ENCODE measurements at places on chromosomes 6 and 20.

DNA sequence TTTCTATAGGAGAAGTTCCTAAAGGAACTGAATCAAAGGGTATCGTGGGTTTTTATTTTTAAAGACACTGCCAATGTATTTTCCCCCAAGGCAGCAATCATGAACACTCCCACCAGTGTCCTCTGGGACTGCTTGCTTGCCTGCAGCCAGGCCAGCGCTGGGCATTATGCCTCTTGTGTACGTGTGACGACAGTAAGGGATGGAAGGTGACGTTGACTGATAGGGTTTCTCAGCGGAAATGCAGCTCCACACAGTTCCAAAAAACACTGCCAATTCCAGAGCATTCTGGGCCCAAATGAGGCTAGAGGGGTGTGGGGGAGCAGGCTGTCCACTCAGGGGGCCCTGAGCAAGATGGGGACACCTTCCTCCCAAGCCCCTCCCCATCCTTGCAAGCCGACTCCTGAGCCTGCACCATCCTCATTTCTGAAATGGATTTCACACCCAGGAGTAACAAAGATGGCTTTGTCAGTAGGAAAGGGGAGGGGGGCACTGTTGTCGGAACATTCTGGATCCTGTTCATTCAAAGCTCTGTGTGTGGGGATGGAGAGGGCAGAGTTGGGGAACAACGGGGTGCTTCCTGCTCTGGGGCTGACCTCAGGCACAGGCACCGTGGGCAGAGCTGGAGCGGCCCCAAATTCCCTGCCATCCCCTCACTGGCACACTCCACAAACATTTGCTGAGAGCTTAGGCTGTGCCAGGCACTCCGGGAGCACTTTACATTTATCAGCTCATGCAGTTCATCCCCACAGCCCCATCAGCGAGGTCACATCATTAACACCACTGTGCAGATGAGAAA, 20.0 kb downstream of the PREX1 start:
- DNase-seq, result no peak

- peak; percentile 72 for DNase-seq
Observed at GRCh38 chr6:13355999-13356785, 27.9 kb upstream of the TBC1D7 start.

DNA sequence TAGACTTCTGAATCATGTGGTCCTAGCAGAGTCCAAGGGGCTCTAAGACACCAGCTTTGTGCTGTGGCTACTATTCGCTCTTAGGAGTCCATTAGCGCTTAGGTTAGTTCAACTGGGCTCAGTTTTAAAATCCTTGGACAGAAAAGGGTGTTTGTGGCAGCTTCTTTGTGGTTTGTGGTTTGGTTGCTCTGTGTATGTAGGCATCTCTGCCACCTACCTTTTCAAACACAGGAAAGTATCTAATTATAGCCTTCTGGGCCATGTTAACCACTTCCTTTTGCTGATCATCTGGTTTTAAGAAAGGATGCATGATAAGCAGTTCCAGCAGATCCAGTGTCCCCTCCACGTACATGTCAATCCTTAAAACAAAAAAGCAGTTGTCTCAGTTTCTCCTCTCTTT, 10.8 kb downstream of the GSTA4 start:
- DNase-seq, result peak; percentile 74

DNA sequence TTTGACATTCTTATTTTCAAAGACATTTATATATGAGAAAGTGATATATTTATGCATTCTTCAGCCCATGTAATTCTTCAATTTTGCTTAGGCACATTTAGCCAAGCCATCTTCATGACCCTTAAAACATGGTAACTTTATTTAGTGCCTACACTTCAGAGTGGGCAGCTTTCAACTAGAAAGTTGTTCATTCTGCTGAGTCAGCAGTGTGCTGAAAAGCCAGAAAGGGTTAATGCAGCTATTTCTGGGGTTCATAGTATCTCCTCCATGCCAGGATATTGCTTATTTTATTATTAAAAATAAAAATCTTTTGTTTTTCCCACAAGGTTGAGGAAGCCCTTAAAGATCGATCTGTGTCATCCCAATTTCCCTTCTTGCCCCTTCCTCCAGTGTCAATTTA, 79.2 kb downstream of the EDN1 start:
- DNase-seq, result no peak

DNA sequence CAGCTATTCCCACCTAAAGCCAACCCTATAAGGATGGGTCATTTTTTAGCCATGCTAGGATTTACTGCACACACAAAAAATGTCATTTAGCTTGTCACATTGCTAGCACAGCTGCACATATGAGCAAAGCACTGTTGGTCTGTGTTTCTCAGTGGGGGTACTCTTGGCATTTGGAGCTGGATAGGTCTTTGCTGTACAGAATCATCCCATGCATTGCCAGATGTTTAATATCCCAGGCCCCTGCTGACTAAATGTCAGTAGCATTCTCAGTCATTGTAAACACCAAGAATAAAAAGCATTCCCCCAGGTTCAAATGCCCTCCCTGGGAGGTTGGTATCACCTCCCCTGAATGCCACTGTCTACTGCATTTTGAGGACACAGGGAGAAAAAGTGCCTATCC, 14.6 kb upstream of the LTV1 start:
- DNase-seq, result no peak

GRCh38 chr20:54102543-54102942, 32.1 kb upstream of the BCAS1 start:
- DNase-seq, result no peak

- no peak for DNase-seq
Observed at GRCh38 chr20:38543014-38543906, 37.7 kb upstream of the ADIG start.

DNA sequence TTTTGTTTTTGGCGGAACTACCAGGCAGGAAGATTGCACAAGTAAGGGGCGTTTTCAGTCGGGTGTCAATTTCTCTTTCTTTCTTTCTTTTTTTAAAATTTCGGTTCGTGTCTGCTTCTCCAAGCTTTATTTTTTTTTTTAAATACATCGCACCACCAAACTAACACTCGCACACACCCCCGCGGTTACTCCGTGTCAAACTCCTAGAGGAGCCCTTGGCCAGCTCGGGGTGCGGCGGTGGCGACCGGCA, 338 bp downstream of the UTRN start:
- DNase-seq, result no peak

DNA sequence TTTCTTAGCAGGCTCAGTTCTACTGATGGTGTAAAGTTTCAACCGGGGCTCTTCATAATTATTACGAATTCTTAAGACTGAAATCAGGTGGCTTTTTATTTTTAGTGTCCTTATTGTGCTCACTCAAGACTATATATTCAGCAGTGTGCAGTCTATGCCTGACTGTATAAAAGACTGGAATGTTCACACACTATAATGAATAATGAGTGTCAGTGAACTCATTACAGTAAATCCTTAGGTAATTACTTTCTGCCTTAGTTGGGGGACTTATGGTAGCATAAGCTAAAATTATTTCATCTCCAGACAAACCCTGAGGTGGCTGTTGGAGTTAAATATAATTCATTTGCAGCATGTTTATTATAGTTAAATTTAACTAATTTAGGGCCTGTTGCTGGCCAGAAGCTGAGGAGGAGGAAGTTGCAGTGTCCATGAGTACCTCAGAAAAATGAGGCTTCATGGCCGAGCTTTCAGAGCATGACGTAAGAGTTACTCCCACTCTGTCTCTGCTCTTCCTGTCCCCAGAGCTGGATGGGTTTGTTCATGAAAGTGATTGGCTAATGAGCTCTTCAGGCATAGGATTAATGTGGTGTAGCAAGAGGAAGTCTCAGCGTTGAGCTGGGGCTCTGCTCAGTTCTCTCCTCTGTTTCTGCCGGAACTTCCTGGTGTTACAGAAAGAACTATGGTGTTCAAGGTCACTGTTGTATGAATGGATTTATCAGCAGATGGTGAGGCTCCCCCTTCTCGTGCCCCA, 335.7 kb downstream of the NRN1 start:
- peak; percentile 41 for DNase-seq

DNA sequence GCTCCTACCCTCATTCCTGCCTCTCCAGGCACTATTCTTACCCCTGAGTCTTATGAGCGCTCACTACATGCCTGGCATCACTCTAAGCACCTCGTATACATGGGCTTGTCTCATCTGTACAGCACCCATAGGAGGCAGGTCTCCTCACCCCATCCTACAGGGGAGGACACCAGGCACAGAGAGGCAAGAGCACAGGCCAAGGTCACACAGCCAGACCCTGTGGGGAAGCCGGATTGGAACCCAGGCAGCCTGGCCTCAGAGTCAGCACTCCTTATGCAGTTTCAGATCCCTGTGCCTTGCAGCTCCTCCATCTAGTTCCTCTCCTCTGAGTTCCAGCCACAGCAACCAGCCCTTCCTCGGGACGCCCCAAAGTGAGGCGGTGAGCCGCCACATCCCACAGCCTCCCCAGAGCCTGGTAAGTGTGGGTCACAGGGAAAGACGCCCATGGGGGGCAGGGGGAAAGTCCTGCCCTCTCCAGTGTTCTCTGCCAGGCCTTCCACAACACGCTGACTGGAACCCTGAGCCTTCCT, 103.3 kb downstream of the NFATC2 start:
- DNase-seq, result no peak

GRCh38 chr20:5539691-5540090, 210.5 kb upstream of the SHLD1 start:
- DNase-seq, result no peak

GRCh38 chr20:460707-461106, 1.6 kb downstream of the TBC1D20 start:
- DNase-seq, result no peak

Data from CD4-positive, alpha-beta T cell treated with Interferon alpha-2 for 1 hour (primary cell).